ENCODE measurements at places on chromosomes 11 and 22.

GRCh38 chr11:63610604-63611394, 3.4 kb downstream of the PLAAT3 start:
- DNase-seq: no peak

DNA sequence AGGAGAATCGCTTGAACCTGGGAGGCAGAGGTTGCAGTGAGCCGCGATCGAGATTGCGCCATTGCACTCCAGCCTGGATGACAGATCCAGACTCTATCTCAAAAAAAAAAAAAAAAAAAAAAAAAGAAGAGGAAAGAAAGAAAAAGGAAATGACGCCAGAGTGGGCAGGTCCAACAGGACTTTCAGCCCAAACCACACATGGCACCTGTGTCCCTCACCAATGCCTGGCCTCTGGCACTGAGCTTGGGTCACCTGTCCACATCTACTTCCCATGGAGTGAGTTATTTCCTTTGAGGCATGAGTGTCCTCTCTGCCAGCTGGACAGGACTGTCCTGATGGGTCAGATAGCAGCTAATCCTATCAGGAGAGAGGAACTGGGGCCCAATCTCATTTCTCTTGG, 15.2 kb upstream of the GCAT start:
- no peak for DNase-seq

GRCh38 chr11:9126636-9127035, 35.2 kb upstream of the SCUBE2 start:
- DNase-seq: no peak

- DNase-seq: no peak
These were observed 311.0 kb downstream of the BUD13 start for GRCh38 chr11:116461789-116462188.

DNA sequence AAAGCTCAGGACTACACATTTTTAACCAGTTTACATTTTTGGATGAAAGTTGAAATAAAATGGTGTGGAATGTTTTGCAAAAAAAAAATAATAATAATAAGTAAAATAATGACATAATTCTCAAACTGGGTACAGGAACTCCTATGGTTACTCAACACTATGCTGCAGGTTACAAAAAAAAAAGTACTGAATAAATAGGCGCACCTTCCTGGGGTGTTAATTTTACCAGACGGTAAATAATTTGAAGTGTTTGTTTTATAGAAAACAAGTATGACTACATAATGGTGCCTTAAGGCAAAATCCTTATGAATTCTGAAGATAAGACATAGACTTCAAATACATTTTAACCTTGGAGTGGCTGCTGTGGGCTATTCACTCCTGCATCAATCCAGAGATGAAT, 76.5 kb downstream of the RELT start:
- DNase-seq: no peak

DNA sequence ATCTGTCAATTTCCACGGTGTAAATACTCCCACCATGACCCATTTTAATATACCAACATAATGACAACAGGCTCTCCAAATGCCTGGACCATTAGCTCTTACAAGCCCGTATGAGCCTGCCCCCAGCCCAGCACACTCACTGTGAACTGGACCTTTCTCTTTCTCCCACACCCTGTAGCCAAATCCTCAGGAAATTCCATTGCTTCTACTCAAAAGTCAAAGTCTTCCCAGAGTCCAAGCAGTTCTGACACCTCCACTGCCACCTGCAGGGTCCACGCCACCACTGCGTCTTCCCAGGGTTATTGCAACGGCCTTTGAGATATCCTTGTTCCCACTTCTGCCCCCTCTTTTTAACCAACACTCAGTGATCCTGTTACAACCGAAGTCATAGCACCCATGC, 110.1 kb upstream of the ASPHD2 start:
- DNase-seq: no peak

DNA sequence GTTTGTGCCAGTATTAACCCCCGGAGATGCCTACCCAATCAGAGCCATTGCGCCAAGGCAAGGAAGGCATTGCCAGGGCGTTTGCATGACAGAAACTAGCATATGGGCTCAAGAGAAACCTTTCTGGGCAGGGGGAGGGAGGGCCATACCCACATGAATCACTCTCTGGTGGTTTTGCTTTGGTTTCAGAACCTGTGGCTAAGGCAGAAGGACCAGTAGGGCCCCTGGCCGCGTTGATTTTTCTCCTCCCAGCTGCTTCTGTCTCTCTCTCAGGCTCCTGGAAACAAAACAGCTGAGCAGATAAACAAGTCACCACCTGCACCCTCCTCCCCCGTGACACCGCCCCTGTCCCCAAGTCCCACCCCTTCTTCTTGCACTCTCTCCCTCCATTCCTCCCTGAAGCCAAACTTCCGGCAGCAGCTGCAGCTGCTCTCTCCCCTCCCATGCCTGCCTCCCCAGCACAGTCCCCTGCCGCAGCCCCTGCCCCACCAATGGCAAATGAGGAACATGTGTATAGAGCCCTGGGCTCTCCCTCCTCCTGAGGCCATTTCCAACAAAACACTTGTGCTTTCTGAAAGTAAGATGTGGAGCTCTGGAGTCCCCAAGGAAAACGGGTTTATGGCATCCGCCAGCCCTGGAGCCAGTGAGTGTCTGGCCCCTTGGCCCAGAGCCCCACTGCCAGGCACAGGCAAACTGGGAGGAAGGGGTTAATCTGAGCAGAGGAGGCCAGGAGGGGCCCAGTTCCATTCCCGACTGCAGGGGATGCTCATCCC, 39.0 kb upstream of the ADA2 start:
- DNase-seq: no peak

GRCh38 chr11:61045271-61045670, 57.0 kb upstream of the CD5 start:
- DNase-seq: no peak

GRCh38 chr11:121592708-121593107, 139.9 kb upstream of the SORL1-AS1 start:
- no peak for DNase-seq

- no peak for DNase-seq
These were observed 4.3 kb downstream of the DGCR6L start for GRCh38 chr22:20315337-20316216.

DNA sequence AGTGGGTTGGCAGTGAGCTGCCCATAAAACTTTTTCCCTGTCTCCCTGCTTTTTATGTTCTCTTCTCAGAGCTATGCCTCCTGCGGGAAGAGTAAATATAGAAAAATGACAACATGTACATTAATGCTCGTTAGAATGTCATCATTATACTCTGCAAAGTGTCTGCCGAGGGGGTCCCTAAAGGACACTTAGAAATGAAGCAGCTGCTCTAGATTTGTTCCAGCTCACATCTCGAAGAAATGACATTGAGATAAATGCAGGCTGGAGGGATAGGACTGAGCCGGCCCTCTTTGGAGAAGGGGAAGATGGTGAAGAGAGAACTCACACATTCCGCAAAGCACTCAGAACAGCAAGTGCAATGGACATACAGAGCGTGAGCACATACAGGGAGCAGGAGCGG, 240.0 kb downstream of the NXPE2 start:
- DNase-seq: no peak

DNA sequence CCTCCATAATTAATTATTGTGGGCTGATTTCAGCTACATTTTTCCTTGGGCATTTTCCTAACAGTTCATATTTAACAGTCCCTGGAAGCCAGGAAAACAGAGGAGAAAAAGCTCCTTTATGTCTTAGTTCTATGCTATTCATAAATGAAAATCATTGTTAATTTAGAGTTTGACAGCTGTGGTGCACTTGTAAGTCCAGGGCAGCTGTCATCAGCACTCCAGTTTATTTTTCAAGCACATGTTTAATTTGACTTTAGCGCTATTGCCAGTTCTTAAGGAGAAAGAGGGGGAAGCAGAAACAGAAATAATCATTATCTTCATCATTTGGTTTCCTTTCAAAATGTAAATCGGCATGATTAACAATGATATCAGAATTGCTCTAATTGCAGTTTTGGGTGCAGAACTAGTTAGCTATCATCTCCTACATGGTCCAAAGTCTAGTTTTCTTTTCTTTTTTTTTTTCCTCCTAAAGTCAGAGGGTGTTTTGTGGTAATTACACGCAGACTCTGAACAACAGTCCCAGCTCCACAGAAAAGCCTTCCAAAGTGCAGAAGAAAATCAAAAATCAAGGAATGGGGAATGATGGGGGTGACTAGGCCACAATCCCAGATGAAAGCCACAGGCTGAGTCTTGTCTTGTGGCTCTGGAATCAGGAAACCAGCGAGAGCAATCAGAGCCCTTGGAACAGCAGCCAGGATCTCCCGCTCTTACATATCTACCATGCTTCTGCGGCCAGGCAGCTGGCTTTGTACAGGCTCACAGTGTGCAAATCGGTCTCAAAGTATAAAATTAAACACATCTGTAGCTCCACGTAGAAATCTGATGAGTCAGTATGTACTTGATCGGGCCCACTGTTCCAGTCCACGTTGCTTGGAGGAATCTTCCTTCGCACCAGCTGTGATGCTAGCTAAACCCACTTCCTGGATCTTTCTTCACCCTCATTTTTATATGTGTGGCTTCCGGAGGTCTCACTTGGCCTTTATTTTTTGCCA, 91.9 kb downstream of the SPON1 start:
- no peak for DNase-seq

GRCh38 chr11:33703788-33704187, 3.2 kb upstream of the C11orf91 start:
- no peak for DNase-seq
